ENCODE measurements at places on chromosomes 3 and 15.
A peak's percentile ranks its signal among the peaks of the same experiment; 100 is the strongest.

DNA sequence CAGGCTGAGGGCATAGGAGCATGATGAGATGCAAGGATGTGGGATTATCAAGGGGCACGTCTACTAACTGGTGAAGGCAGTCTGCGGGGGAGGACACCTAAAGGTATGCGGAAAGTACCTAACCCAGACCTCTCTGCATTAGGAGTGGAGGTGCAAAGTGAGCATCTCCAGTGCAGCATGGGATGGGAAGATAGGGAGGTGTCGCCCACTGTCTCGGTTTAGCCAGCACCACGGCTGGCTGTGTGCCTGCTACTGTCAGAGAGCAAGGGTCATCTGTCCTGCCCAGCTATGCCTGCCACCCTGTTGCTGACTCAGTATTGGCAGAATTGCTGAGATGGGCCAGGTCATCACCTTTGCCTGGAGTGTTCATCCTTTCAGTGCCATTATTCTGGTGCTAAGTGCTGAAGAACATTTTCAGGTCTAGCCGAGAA is 40.1 kb downstream of the OXNAD1 start:
- DNase-seq: no peak

GRCh38 chr3:126926684-126927400 is 56.1 kb upstream of the PLXNA1 start:
- peak; percentile 95 for DNase-seq

GRCh38 chr3:196590279-196590678 is 21.8 kb downstream of the FBXO45 start:
- no peak for DNase-seq

DNA sequence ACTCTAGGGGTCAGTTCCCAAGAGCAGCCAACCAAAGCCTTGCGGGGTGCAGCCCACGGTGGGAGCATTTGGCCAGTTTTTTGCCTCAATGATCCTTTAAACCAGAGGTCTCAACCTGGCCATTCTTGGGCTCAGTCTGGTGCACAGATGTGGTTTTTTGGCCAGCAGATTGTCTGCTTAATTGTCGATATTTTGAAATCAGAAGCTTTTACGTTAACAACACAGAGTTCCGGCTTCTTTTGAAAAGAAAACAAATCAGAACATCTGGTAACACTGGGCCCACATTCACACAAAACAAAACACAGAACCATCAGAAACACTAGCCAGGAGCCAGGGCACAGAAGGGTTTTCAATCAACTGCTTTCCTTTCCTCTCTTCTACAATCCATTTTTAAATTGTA is 127.7 kb downstream of the XXYLT1 start:
- DNase-seq: peak; percentile 55

GRCh38 chr15:34109797-34110663 is 8.1 kb downstream of the PGBD4 start:
- DNase-seq: peak; percentile 57

DNA sequence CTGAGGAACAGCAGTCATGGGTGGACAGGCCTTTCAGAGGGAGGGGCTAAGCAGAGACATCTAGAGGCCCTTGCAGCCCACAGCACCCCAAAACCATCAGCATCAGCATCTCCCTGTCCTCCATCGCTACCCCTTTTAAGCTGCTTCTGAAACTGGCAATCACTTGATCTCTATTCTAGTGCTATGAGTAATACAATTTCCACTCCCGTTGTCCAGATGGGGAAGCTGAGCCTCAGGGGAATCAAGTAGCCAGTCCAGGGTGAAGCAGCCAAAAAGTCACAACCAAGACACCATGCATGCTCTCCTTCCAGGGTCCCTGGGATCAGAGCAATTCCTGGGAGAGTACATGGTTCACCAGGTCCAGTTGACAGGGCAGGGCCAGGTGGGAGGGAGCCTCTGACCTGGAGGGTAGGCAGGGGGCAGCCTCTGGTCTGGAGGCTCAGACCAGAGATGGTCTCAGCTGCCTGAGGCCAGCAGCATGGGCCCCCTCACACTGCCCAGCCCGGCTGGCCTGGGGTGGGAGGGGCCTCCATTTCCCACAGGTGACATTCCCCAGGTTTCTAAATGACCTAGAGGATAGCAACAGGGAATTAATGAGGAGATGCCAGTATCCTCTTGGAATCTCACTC is 30.0 kb downstream of the KLHL25 start:
- DNase-seq: peak; percentile 72

DNA sequence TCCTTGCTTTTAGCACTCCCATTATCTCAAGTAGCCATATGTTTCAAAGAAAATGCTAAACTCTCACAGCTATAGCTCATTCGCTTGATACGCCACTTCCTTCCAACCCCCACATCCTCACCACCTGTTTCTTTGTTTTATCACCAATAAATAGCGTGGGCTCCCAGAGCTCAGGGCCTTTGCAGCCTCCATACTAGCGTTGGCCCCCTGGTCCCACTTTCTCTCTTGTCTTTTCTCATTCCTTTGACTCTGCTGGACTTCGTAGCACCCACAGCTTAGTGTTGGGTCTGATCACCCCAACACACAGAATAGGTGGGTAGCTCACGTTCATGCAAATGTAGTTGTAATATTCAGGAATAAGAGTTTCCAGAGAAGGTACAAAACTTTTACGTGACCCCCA is 4.1 kb upstream of the GPD1L start:
- no peak for DNase-seq

GRCh38 chr15:78850352-78850751 is 22.3 kb upstream of the MORF4L1 start:
- no peak for DNase-seq

DNA sequence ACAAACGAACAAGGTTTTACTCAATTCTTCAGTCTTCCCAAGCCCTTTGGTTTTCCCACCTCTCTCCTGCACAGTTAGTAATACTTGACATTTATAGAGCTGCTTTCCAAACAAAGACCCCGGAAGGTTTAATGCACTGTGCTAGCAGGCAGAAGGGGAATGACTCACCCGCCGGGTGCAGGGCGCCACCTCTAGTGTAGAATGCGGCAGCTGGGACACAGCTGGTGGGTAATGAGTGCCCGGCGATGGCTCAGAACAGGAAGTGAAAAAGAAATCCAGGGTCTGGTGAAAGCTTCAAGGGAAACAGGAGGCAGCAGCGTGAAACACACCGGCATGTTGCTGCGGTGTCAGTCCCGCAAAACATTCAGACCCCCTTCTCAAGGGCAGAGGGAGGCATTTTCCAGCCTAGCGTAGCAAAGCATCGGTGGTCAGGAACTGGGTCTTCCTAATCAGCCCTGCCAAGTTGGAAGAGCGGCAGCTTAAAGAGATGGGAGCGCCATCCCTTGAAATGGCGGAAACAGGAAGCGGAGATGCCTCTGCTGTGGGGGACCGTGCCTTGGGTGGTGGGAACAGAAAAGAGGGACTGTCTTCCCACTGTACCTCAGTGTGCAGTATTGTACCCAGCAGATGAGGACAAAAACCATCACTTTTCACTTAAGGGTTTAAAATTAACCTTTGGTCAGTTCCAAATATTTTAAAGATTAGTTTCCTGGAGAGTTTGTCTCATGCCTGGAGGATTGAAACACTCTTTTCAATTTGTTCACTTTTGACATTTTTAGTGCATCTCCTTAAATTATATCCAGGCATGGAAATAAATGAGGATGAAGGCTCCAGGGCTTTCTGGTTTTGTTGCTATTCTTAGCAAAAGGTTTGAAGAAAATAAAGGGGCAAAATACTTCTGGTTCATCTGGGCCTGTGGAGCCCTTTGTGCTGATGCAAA is 160.7 kb upstream of the MCTP2 start:
- DNase-seq: no peak

- DNase-seq: no peak
These were observed 81.8 kb upstream of the MLF1 start for GRCh38 chr3:158489181-158489580.

- no peak for DNase-seq
These were observed 292.8 kb downstream of the BCHE start for GRCh38 chr3:165544432-165544831.

DNA sequence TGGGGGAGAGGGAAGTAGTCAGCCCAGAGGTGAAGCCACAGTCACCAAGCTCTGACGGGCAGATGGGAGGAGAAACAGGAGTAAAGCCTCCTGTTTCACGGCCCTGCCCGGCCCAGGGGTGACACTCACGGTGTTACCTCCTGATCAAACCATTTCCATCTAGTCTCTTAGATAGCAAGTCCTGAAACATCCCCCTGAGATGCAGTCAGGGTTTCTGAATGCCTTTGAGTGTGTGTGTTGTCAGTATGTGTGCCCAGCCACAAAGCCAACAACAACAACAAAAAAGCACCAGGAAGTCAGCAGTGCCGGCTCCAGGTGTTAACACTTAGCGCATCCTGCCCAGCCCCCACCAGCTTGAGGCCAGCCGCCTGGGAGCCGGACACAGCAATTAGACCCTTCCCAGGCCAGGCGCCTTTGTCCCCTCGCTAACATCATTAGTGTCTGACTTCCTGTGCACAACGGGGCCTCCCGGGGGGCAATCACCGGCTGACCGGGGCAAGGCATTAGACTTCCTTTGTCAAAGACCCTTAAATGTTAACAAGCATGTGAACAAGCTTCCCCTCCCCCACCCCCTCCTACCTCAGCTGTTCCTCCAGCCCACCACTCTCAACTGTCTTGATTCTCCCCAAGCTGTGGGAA is 34.5 kb downstream of the IL17RD start:
- DNase-seq: no peak

All from fibroblast of mammary gland (primary cell).